GM04503 (cell line): ENCODE measurements at places on chromosomes 2 and 18.

DNA sequence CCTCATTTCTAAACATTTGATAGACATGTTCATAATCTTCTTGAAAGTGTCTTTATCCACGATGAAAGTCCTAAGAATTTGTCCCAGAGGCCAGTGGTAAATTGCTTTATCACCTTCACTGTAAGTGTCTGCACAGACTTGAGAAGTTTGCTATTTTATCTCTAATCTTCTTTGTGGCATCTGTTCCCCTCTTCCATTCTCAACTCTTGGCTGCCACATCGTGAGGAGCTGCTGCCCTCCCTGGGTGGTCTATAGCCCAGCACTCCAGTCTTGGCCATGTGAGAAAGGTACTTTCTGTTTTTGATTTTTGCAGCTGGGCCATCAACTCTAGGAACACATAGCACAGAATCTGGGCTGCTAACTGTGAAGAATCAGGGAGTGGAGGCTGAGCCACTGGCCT, 45.5 kb downstream of the SLC14A2 start:
- DNase-seq, result no peak

- no peak for DNase-seq
Measured at GRCh38 chr2:23469142-23469540, 84.2 kb downstream of the KLHL29 start.

DNA sequence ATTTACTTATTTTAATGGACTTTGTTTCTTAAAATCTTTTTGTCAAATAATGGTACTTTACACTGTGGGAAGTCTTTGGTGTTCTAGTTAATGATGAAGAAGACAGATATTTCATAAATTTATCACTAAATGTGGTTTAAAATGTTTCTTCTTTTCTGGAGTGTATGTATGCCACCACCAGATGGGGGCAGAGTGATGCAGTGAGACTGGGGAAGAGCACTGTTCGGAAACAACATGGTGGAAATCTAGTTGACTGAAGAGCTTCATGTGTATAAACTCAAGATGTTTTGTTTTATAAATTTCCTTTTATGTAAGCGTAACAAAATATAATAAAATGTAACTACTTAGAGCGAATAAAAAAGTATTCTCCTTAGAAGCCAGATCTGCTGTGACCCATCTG, 195.1 kb downstream of the KCNE4 start:
- DNase-seq, result no peak

DNA sequence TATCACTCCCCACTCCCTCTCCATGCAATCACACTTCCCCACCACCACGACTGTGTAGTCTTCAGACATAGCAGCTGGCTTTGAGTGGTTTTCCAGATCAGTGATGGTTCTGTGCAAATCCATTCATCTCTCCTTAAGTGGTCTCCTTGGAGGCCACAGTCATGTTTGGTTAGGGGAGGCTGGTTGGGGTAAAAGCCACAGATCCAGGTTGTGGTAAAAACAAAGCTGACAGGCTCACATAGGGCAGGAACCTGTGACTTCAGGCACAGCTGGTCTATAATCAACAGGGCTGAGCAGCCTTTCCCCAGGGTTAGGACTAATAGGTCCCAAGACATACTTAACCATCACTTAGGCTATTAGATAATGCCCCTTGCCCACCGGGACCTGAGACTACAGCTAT, 46.2 kb upstream of the FZD7 start:
- DNase-seq, result no peak

GRCh38 chr2:55099878-55100820, 49.9 kb upstream of the RTN4 start:
- peak; percentile 39 for DNase-seq

DNA sequence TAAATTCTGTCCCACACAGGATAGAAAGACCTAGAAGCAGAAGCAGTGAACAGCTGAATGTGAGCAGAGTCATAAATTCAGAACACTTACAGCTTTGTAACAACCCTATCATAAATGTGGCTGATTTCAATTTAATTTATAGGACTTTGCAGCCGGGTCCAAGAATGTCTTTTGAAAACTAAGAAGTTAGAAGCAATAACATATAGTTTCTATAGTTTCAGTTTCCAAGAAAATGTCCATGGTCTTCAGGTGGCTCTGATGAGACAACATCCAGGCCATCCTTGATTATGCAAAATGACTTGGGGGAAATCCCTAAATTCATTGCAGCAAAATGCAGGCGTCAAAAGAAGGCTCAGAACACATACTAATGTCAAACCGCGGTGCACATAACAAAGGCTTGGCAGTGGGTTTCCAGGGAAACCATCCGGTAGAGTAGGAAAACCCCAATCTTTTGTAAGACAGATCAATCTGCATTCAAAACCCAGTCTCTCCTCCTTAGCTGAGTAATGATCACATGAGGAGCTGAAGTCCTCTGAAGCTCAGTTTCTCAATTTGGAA, 442.2 kb upstream of the ID2 start:
- no peak for DNase-seq

GRCh38 chr18:12247946-12248345, 6.2 kb upstream of the CIDEA start:
- no peak for DNase-seq

- no peak for DNase-seq
Measured at GRCh38 chr2:216634370-216635148, 1.3 kb downstream of the IGFBP2 start.

- no peak for DNase-seq
Measured at GRCh38 chr18:10454681-10455557, 484 bp downstream of the APCDD1 start.

DNA sequence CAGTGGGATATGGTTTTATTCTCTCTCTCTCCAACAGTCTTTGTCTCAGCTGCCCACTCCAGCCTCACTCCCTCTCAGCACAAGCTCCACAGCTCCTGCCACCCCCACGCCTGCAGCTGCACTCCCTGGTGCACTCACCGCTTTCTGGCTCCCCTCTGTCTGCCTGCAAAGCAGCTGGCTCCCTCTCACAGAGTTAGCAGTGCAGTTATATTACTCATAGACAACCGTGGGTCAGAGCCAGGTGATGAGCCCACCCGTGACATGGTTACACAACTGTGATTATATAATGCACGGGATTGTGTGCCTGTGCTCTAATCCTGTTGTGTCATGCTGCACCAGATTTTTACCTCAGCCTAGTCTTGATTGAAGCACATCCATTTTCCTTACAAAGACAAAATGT, 276.9 kb upstream of the CHAC2 start:
- DNase-seq, result peak; percentile 30

GRCh38 chr2:79178076-79178674, 18.6 kb upstream of the REG3A start:
- no peak for DNase-seq

- no peak for DNase-seq
Measured at GRCh38 chr18:59823596-59824195, 76.1 kb upstream of the PMAIP1 start.

DNA sequence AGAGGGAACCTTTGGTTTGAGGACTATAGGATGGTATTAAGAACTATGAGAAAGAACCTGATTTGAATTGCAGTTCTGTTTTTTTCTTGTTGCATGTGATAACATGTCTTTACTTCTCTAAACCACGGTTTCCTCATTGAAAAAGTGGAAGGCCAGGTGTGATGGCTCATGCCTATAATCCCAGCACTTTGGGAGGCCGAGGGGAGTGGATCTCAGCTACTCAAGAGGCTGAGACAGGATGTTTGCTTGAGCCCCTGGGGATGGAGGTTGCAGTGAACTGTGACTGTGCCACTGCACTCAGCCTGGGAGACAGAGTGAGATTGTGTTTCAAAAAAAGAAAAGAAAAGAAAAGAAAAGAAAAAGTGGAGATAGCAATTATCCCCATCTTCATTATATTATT, 32.3 kb downstream of the SCN9A start:
- DNase-seq, result no peak

DNA sequence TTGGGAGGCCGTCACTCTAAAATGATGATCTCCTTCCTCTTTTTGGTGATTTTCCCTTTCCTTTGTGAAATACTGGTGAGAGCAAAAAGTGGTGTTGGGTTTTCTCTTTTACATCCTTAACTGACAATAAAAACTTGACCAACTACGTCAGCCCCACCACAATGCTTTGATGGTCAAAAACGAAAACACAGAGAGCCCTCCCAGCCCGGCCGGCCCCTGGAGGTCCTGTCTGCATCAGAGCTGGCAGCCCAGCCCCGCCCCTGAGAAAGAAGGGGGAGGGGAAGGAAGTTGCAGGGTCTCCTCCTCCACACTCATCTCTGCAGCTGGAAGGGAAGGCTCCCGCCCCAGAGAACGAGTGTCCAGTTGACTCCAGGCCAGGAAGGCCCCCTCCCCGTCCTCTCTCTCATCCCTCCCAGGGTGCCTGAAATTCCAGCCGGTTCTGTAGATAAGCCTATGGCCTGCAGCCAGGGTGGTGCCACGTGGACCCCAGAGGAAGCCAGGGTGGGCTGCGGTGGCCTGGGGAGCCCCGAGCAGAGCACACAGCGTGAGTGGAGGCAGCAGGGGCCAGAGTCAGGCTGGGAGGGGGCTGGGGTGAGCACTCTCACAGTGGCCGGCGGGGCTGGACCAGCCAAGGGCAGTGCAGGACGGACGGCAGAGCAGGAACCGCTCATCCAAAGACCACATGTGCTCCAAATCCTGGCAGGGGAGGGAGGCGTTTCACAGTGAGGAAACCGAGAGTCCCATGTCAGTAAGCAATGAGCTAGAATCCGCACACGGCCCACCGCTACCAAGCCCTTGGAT, 19.8 kb downstream of the BIN1 start:
- DNase-seq, result no peak

GRCh38 chr2:130987519-130988425, 105.5 kb downstream of the FAM168B start:
- no peak for DNase-seq

DNA sequence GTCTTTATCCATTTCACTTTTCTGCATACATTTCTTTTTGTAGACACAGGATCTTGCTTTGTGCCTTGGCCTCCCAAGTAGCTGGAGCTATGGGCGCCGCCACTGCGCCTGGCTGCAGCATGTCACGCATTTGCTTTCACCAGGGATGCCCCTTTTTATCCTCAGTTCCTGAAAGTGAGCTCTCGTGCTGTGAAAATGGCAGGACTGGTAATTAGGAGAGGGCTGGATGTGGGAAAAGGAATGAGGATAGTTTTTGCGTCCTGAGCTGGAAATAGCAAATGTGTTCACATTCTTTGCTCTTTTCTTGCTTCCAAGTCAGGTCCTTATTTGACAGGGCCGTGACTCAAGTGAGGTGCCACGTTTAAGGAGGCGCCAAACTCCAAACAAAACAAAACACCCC, 104.6 kb downstream of the LDLRAD4 start:
- DNase-seq, result no peak

DNA sequence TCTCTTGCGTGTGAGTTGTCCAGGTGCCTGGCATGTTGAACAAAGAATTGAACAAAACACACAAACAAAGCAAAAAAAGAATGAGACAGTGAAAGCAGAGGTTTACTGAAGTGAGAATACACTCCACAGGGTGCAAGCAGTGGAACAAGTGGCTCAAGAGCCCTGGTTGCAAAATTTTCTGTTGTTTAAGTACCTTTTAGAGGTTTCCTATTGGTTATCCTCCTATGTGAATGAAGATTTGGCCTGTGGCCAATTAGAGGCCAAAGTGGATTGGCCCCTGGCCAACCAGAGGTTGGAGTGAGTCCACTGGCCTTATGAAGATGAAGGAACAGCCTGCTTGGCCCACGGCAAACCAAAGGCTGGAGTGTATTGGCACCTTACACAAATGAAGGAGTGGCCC, 1188.5 kb upstream of the NRXN1 start:
- no peak for DNase-seq

GRCh38 chr2:33372940-33373553, 103.4 kb upstream of the RASGRP3 start:
- DNase-seq, result no peak

GRCh38 chr18:33849731-33850130, 271.7 kb downstream of the ASXL3 start:
- no peak for DNase-seq

- no peak for DNase-seq
Measured at GRCh38 chr2:76251342-76251741, 540.6 kb upstream of the GCFC2 start.

DNA sequence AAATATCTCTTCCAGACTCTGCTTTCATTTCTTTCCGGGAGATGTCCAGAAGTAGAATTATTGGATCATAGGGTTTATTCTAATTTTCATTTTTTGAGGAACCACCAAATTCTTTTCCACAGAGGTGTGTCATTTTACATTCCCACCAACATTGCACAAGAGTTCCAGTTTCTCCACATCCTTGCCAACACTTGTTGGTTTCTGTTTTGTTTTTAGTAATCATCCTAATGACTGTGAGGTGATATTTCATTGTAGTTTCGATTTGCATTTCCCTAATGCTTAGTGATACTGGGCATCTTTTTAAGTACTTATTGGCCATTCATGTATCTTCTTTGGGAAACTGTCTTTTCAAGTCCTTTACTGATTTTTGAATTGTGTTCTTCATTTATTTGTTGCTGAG, 513.1 kb downstream of the PARD3B start:
- no peak for DNase-seq

DNA sequence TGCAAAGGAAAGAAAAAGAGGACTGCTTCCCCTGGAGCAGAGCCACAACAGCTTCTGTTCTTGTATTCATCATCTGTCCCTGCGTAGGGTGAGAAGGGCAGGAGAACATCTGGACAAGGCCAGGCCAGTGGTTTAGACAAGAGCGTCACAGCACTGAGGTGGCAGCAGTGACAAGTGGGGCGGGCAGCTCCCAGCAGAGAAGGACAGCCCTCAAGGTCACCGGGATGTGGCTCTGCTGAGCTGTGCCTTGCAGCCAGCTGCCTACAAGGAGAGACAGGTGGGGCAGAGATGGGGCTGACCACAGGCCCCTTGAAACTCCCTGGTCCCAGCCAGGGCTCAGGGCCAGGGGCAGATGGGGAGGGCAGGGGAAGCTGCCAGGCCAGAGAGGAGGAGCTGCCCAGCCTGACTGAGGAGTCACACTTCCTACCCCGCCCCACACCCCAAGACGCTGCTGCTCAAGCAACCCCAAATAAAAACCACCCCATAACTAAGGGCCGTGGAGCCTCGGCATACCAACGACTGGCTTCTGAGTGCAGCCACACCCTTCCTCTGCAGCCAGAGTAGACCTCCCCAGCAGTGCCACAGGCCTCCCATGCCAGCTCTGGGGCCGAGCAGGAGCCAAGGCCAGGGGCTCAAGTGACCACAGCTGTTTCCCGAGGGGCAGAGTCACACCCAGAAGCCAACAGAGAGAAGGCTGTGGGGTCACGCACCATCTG, 5.4 kb downstream of the RAB11FIP5 start:
- no peak for DNase-seq

- no peak for DNase-seq
Measured at GRCh38 chr2:218264773-218265561, 4.2 kb downstream of the GPBAR1 start.

GRCh38 chr2:137535897-137536296, 428.4 kb upstream of the HNMT start:
- DNase-seq, result no peak
